ENCODE measurements at places on chromosomes 12 and 14.
A peak's percentile ranks its signal among the peaks of the same experiment; 100 is the strongest.

- no peak for DNase-seq
Measured at GRCh38 chr14:34437729-34438080, 24.3 kb downstream of the SPTSSA start.

DNA sequence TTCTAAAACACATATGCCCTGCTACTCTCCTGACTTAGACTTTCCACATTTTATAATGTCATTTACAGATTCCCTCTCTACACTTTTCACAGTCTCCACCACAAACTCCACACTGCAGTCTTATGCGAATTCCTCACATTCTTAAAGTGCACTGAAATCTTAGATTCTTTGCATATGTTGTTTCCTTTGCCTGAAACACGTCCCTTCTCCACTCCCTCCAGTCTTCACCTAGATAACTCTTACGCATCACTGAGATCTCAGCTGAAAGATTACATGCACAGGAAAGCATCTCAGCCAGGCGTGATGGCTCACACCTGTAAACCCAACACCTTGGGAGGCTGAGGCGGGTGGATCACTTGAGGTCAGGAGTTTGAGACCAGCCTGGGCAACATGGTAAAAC lies 3.8 kb upstream of the ARHGAP9 start:
- no peak for DNase-seq

GRCh38 chr12:127145929-127146789 lies 1120.8 kb upstream of the TMEM132C start:
- peak; percentile 67 for DNase-seq

GRCh38 chr14:96442355-96442754 lies 50.4 kb downstream of the AK7 start:
- no peak for DNase-seq

GRCh38 chr14:32256576-32256975 lies 53.5 kb upstream of the RNU6-8 start:
- DNase-seq, result no peak

DNA sequence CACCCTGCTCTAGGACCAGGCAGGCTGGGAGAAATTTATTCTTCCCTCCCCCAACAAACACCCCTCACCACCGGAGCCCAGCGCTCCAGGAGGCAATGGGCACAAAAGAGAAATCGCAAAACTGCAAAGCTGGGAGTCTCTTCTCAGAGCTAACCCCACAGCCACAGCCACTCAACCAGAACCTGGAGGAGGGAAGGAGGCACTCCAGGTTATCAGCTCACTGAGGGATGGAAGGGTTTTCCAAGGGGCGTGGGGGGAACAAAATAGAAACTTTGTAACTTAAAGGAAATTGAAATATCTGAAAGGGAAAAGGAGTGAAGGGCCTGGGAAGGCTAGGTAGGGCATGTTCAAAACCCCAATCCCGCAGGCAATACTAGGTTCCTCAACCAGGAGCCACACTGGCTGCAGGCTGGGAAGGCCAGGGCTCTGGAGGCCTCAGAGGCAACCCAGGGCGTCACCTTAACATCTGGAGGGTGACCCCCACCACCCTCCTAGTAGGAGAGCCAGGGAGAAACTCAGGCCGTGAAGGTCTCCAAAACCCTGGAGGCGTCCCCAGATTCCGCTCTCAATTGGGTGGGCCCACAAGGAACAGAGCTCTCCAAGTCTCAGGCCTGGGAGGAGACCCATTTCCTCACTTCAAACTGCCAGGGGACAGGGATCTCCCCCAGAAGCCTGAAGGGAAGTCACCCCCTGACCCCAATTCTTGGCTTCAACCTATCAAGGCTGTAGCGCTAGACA lies 3.2 kb downstream of the KDM2B start:
- DNase-seq, result no peak

- no peak for DNase-seq
Measured at GRCh38 chr12:115942346-115942745, 335.1 kb downstream of the MED13L start.

Data from stimulated activated CD4-positive, alpha-beta T cell treated with anti-CD3 and anti-CD28 coated beads, Interleukin-4, amount 100 ng/mL, for 48 hours (primary cell).